ENCODE measurements at places on chromosomes 5 and 9.
A peak's percentile ranks its signal among the peaks of the same experiment; 100 is the strongest.

- no peak for DNase-seq
Measured at GRCh38 chr9:25537808-25538207, 140.4 kb downstream of the TUSC1 start.

DNA sequence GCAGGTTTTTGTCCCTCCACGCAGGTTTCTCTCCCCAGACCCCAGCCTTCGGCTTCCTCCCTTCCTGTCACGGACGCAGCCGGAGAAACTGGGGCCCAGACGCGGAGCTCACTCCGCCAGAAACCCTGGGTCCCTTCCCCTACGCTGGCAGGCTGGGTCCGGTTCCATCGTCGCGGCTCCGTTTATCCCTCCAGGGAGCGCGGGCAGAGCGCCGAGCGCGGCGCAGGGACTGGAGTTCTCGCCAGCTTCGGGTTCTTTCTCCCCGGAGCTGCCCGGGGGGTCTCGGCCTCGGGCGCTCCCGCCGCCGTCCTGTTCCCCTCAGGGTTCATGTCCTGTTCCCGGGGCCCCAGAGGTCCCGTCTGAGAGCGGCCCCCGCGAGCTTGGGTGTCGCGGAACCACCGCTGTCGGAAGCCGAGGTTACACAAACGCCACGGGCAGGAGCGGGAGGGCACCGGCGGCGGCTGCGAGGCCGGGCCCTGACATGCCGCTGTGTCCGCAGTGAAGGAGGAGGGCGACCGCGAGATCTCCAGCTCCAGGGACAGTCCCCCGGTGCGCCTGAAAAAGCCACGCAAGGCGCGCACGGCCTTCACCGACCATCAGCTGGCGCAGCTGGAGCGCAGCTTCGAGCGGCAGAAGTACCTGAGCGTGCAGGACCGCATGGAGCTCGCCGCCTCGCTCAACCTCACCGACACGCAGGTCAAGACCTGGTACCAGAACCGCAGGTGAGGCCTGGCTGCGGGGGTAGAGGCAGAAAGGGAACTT, 4.6 kb downstream of the BARHL1 start:
- no peak for DNase-seq

DNA sequence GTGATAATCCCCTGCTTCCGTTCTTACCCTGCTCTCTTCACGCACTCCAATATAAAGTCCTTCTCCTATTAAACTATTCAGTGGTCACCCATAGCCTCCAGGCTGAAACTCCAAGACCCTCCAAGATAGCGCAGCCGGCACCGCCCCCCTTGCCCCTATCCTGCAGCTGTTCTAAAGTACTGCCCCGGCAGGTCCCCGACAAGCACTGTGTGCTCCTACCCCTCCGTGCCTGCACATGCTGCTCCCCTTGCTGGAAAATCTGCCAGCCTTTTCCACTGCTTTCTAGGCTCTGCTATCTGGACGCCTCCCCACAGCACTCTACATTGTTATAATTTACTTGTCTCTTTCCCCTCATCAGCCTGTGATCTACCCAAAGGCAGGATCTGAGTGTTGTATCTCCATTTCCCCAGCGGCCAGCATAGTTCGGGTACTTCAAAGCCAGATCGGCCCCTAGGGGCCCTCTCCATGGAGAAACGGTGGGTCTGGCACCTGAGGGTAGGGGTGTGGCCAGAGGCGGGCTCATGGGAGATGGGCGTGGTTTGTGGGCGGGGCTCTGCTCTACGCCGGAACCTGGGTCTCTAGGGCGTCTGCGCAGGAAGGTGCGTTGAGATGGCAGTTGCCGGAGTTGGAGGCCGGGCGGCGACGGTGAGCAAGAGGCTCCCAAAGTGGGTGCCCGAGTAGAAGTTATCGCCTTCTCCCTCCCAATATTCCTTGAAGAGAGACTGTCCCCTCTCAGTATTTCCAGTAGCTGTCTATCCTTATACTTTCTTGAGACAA, 83.5 kb upstream of the RUSC2 start:
- DNase-seq = peak; percentile 71

DNA sequence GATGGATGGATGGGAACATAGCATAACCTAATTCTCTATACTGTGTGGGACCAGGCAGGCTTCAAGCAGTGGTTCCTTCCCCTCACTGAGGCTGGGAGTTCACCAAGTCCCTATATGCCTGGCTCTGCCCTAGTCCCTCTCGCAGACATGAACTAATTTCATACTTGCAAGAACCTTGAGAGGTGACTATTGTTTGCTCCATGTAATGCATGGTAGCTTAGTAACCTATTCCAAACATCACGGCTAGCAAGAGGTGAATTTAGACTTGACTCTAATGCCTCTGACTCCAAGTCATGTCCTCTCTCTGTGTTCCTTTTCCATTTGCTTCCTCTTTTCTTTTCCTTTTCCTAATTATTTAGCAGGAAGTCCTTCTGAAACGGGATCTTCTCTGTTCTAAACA, 25.9 kb upstream of the ERMP1 start:
- DNase-seq = no peak

DNA sequence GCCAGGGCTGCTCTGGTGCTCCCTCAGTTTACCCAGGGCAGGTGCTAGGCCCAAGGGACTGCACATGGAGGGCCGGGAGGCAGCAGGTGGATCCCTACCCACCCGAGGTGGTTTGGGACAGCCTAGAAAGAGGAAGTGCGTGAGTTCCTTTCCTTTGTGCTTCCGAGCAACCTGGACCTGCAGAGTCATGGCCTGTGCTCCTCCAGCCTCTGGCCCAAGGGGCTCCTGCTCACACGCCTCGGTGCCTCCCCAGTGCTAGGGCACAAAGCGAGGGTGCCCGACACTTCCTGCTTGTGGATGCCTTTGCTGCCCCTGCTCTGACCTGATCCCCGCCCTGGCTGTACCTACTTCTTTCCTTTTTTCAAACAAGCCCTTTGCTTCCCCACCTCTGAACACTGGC, 79.3 kb downstream of the RXRA start:
- no peak for DNase-seq

DNA sequence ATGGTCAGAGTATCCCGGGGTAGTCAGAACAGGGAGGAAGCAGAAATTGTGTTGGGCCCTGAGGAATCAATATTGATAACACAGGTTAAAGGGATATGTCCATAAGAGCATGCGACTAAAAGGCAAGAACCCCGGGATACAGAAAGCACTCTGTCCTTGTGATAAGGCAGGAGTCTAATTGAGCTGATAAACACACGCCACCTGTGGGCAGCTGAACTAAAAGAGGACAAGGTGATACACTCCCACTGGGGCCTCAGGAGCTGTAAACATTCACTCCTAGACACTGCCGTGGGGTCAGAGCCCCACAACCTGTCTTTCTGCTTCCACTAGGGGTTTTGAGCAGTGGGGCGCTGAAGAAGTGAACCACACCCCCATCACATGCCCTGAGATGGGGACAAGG, 144.7 kb upstream of the MPDZ start:
- no peak for DNase-seq

GRCh38 chr9:3962496-3962895, 337.4 kb downstream of the GLIS3 start:
- no peak for DNase-seq

DNA sequence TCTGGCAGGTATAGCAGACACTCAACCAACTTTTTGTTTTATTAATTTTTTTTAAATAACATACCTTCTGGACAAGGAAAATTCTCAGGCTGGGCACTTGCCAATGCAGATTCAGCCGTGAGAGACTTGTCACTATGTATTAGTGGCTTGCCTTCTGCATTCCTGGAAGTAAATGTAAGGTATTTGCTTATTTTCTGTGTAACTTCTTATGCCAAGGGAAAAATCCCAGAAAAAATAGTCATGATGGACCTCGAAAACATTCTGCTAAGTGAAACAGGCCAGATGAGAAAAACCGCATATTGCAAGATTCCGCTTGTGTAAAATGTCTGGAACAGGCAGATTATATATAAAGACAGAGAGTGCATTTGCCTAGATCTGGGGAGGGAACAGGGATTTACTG, 260.3 kb upstream of the DAPK1 start:
- DNase-seq = no peak

- DNase-seq = no peak
Measured at GRCh38 chr9:77163884-77164283, 13.4 kb upstream of the VPS13A start.

DNA sequence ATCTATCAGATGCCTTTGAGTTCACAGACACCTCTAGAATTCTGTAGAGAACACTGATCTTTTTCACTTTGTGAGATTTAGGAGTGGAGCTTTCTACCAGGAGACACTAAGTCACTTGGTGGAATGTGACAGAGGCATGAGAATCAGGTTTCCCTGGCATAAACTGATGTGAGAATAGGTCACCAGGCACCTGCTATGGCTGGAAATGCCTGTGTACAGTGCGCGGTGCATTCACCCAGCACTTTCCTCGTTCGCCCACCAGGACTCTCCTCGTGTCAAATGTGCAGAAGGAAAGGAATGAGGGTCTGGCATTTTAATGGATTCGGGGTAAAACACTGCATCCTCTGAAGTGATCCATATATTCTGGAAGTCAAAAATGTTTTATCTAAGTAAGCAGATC, 281.8 kb upstream of the TUT7 start:
- DNase-seq = no peak

GRCh38 chr5:127810017-127810416, 106.8 kb downstream of the CCDC192 start:
- no peak for DNase-seq

- no peak for DNase-seq
Measured at GRCh38 chr5:69042500-69042899, 51.3 kb upstream of the SLC30A5 start.

GRCh38 chr5:125440905-125441304, 694.5 kb upstream of the ZNF608 start:
- DNase-seq = no peak

GRCh38 chr9:110797611-110798010, 129.0 kb downstream of the MUSK start:
- no peak for DNase-seq

GRCh38 chr9:25681266-25681665, 3.0 kb upstream of the TUSC1 start:
- DNase-seq = no peak

DNA sequence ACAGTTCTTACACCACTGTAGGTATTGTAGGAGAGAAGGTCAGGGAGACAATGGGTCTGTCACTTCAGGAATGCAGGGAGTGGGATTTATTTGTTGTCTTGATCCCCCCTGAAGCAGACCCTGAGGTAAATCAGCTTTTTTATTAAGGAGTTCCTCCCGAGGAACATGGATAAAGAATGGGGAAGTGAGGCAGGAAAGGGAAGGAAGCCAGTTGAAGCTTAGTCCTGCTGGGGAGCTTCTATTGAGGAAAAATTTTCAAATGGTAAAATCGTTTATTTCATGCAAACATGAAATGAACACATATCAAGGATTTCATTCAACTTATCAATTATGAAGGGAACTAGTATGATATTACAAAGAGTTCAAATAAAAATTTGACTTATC, 318.6 kb upstream of the PIK3R1 start:
- no peak for DNase-seq

Data from activated effector memory CD4-positive, alpha-beta T cell treated with anti-CD3 and anti-CD28 coated beads, Interleukin-2, amount 50 U/mL, for 16 hours (primary cell).